ENCODE measurements at places on chromosomes 3 and 15. TPM values are rescaled to one million over a fixed set of nuclear protein-coding genes. Genes with fewer than 3 reads are reported as not detected.
A peak's percentile ranks its signal among the peaks of the same experiment; 100 is the strongest.

DNA sequence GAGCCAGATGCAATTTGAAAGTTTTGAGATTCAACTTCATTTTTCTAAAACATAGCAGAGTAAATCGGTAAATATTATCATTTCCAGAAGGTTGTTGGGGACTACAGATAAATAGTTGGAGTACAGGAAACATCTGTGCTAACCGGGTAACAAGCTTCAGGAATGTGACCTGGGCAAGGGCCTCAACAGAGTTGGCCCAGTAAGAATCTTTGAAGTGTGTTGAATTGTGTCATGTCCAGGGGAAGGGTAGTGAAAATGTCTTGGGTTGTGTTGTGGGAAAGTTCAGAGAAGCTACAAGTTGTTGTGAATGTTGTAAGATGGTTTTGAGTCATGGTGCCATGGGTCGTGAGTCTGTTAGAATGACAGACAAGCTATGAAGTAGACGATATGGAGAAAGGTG is 35.7 kb downstream of the SQOR start:
- H3K27ac ChIP-seq: peak overlapping the region; percentile 0
- no peak for DNase-seq
- peaks cover 16% of the 10 kb centered on the region for H3K36me3 ChIP-seq
- H3K4me1 ChIP-seq: no peaks in the 10 kb centered on the region
- no peaks in the 10 kb centered on the region for H3K27me3 ChIP-seq

- no peaks in the 10 kb centered on the region for H3K36me3 ChIP-seq
- H3K4me1 ChIP-seq: no peaks in the 10 kb centered on the region
- DNase-seq: no peak
Observed at GRCh38 chr3:14569474-14570000, 29.4 kb upstream of the GRIP2 start.

GRCh38 chr15:101483462-101483861 is 6.0 kb downstream of the PCSK6 start:
- H3K4me1 ChIP-seq: no peaks in the 10 kb centered on the region
- peaks cover 39% of the 10 kb centered on the region for H3K27me3 ChIP-seq
- no peak overlapping the region for H3K4me3 ChIP-seq
- H3K36me3 ChIP-seq: no peaks in the 10 kb centered on the region
- no peak for DNase-seq

GRCh38 chr3:187746442-187747281 is 1.4 kb upstream of the BCL6 start:
- H3K27me3 ChIP-seq: no peaks in the 10 kb centered on the region
- no peak for DNase-seq
- H3K27ac ChIP-seq: peak overlapping the region; percentile 100
- peaks cover 52% of the 10 kb centered on the region for H3K4me1 ChIP-seq
- H3K36me3 ChIP-seq: peaks cover 17% of the 10 kb centered on the region
- H3K4me3 ChIP-seq: peak overlapping the region; percentile 96

DNA sequence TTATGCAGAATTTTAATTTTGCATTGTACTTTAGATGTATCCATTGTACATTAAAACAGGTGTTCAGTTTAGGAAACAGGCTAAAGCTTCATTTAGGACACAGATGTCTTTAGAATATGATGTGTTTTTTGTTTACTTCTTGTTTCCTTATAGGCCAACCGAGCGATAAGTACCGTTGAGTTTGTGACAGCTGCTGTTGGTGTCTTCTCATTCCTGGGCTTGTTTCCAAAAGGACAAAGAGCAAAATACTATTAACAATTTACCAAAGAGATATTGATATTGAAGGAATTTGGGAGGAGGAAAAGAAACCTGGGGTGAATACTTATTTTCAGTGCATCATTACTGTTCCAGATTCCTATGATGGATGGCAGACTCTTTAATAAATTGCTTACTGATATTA is 29.4 kb downstream of the PLAAT1 start:
- H3K4me3 ChIP-seq: no peak overlapping the region
- H3K4me1 ChIP-seq: no peaks in the 10 kb centered on the region
- H3K27ac ChIP-seq: no peak overlapping the region
- H3K27me3 ChIP-seq: no peaks in the 10 kb centered on the region

- DNase-seq: no peak
- no peaks in the 10 kb centered on the region for H3K36me3 ChIP-seq
- no peak overlapping the region for H3K4me3 ChIP-seq
- H3K27ac ChIP-seq: no peak overlapping the region
Observed at GRCh38 chr15:88512601-88513000, 33.9 kb downstream of the DET1 start.

GRCh38 chr3:12946649-12947316 is 105.4 kb upstream of the RPL32 start:
- no peak for DNase-seq
- no peaks in the 10 kb centered on the region for H3K36me3 ChIP-seq
- peaks cover 42% of the 10 kb centered on the region for H3K4me1 ChIP-seq
- H3K27me3 ChIP-seq: no peaks in the 10 kb centered on the region
- no peak overlapping the region for H3K4me3 ChIP-seq

DNA sequence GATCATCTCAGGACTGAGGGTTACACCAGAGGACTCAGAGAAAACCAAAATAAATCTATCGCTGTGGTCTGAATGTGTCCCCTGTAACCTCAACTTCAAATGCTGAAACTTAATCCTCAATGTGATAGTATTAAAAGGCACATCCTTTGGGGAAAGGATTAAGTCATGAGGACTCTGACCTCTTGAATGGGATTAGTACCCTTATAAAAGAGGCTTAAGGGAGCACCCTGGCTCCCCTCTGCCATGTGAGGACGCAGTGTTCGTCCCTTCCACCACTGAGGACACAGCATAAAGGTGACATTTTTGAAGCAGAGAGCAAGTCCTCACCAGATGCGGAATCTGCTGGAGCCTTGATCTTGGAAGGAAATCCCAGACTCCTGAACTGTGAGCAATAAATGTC is 39.5 kb downstream of the SRPRB start:
- H3K4me3 ChIP-seq: no peak overlapping the region
- DNase-seq: no peak
- no peaks in the 10 kb centered on the region for H3K36me3 ChIP-seq
- H3K27ac ChIP-seq: no peak overlapping the region

DNA sequence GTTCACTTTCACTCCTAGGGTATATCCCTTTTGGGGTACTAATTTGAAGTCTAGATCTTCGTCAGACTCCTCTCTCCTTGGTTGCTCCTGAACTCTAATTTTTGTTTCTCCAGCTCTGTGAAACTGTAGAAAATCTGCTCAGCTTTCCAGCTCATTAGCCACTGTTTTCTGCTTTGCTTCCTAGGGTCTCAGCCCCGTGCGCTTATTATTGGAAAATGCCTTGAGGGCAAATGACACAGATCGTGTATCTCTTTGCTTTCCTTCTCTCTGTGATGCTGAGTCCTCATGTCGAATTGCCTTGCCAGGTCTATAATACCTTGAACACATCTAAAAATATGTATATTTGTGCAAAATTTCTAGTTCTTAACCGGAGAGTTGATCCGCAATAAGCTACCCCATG is 731.1 kb downstream of the EDEM1 start:
- no peaks in the 10 kb centered on the region for H3K27me3 ChIP-seq
- DNase-seq: no peak
- H3K4me3 ChIP-seq: no peak overlapping the region
- H3K27ac ChIP-seq: no peak overlapping the region
- H3K4me1 ChIP-seq: no peaks in the 10 kb centered on the region
- H3K36me3 ChIP-seq: no peaks in the 10 kb centered on the region

The LYSMD4 gene
- 9.7 TPM for total RNA-seq
